Ammon's horn (tissue), 1 donor: ENCODE measurements at places on chromosomes 5 and 9.

DNA sequence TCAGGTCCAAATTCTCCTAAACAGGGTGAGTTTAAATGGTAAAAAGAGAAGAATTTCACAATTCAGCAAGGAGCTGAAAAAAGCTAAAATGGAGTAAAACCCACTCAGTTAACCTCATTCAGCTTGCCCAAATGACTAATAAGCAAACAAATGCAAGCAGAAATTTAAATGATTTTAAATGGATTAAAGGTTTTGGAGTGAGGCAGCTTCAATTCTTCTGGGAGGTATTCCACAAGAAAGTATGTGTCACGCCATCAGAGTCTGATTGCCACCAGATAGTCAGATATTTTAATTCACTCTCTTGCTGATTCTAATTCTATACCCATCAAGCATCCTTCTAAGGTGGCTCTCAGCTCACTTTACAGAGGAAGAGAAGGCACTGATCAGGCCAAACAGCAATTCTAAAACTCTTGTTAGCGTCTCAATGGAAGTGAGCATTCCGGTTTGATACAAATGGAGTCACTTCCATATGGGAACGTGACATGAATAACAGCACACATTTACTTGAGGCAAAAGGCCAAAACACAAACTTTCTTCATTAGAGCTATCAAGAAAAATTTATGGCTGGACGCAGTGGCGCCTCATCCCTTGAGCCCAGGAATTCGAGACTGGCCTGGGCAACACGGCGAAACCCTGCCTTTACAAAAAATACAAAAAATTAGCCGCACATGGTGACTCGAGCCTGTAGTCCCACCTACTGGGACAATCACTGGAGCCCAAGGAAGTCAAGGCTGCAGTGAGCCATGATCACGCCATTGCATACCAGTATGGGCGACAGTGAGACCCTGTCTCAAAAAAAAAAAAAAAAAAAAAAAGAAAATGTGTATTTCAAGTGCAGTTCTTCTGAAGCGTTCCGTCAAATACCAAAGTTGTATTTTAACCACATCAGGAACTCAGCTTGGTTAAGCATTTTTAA is 2.0 kb downstream of the CLK4 start:
- no peak for DNase-seq

DNA sequence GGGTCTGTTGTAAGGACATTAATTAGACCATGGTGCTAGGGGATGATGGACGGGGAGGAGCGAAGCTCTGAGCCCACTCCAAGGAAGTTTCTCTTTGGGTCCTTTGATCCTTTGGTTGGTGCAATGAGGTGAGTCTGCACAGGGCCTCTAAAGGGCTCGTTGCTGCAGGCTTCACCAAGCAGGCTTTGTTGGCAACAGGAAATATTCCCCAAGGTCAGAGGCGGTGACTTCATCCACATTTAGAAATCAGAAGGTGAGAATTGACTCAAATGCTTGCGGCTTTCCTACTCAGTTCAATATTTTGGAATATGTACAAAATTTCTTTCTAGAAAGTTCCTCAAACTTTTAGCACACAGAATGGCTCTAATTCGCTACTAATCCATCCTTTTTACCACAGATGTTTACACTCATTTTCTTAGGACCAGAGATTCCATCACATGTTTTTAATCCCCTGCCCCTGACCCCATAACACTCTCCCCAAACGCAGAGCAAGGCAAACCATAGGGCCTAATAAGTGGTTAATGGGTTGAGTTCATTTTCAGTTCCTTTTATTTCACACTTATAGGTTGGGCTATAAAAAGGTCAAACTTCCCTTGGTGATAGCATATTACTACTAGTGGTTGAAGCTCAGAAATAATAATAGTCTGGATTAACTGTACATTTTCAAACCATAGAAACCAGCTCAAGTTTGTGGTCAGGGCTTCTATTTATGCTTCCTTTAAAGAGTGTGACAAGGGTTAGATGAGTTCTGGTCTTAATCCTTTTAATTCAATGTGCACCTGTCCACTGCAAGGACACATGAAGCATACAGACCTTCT is 37.3 kb upstream of the TMEM252 start:
- no peak for DNase-seq

GRCh38 chr5:10655161-10655971 is 91.5 kb downstream of the ANKRD33B start:
- no peak for DNase-seq

DNA sequence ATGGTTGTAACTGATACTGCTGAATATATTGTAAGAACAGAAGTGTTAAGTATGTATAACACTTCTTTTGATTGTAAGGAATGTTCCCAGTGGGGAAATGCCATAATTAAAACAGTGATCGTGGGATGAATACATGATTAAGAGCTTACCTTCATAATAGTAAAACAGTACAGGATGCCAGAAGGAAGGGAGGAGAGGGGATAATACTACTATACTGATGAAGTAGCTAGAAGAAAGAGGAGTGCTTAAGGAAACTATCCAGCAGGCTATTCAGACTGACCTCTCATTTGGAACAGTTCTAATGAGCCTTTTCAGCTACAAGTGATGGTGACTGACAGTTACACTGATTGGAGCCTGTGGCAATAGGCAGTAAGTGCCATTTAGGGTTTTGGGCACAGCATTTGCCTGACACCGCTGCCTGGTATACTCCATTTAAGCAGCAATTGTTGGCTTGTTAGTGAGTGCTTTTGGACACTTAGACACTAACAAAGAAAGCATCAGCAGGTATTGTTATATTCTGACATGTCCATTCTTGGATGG is 33.8 kb upstream of the KDM4C start:
- DNase-seq, result no peak

DNA sequence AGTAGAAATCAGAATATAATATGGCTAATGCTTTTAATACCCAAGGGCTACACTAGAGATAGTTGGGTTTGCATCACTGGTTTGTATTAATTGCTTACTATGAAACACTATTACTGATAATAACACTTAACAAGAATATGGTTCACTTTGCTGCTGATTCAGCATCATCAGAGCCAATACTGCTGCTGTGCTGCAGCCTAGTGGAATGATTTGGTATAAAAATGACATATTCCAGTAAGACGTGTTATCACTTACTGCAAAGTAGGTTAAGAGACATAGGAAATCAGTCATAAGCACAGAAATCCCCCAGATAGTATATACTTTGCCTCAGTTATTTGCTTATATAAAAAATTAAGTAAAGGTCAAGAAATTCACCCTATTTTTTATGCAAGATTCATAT is 2.8 kb downstream of the CDH10 start:
- peak; percentile 76 for DNase-seq

DNA sequence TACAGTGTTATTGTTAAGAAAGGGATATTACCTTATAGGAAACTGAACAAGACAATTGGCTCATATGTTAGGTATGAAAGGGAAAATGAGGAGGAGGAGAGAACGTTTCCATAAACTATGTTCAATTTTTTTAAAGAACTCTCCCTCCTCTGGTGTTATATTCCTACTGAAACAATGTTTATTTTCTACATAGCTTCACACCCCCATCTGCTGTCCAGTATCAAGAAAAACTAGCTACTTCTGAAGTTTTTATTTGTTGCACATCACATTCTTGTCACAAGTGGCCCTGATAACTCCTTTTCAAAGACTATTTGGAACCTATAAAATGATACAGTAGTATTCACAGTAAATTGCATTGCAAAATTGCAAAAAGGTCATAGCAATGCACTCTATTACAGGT is 223.4 kb upstream of the FAM174A start:
- no peak for DNase-seq

DNA sequence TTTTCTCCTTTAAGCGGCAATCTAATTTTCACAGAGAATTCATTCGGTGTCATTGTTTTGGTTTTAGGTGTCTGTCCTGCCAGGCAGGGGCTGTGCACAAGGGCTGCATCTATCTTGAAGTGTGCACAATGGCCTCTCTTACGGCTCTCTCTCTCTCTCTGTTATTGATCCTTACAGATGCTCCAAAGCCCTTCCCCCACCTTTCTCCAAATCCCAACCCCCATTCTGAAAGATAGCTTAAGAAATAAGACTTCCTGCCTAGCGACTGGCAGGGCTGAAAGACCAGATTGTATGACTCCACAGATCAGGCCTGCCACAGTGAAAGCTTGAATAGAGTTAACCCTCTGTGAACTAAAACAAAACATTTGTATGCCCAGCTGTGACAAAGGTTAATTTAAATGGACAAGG is 86.5 kb upstream of the NR5A1 start:
- DNase-seq, result no peak

DNA sequence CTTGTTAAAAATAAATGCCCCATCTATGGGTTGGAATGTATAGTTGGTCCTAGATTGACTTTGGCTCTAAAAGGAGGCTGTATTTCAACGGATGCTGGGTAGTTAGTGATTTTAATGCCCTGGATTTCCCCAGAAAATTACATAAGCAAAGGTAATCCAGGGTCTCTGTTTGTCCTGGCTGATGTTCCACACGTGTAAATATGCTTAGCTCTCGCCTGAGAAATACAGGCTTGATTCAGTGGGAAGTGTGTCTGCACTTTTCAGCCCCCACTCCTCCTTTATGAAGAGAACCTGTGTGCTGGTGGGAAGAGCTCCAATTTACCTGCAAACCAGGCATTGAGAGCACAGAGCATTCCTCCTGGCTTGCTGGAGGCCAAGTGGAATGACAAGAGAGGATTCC is 294.6 kb upstream of the CLINT1 start:
- no peak for DNase-seq
